ENCODE measurements at places on chromosomes 12 and 14.
A peak's percentile ranks its signal among the peaks of the same experiment; 100 is the strongest.

- no peak for DNase-seq
These were observed 57.3 kb upstream of the E2F7 start for GRCh38 chr12:77122661-77123060.

GRCh38 chr12:110860833-110861296 is 14.1 kb downstream of the CCDC63 start:
- no peak for DNase-seq

GRCh38 chr14:74840603-74841030 is 35.3 kb downstream of the PROX2 start:
- DNase-seq = no peak

DNA sequence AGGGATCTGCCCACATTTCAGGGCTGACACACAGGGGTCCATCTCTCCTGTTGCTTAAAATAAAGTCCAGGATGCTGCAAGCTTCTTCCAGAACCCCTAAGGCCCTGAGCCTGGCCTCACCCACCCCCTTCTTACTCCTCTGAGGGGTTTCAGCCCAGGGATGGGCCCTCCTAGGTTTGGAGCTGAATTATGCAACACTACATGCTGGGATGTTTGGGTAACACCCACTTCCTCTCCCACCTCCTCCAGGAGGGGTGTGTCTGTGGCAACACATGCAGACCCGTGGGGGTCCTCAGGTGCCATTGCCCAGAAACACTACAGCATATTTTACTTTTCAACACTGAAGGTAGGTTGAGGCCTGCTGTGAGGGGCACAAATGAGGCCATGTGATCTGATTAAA is 5.4 kb downstream of the FBLN5 start:
- no peak for DNase-seq

- no peak for DNase-seq
These were observed 1098.7 kb downstream of the BCL11B start for GRCh38 chr14:98173305-98173704.

DNA sequence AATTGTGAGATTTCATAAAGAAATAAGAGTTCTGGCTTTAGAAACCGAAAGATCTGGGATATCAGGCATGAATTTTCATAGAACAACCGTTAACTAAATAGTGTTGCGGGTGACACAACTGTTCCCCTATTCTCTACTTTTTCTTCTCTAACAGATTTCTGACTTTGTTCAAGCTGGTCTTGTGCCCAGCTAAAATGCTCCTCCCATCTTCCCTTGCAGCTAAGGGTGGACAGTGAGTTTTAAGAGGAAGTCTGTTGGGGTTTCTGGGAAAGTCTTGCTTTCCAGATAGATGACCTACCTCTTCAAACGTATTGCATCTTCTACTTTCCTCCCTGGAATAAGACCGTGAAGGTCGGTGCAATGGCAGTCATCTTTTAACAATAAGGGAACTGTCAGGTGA is 18.7 kb downstream of the CCDC63 start:
- no peak for DNase-seq

DNA sequence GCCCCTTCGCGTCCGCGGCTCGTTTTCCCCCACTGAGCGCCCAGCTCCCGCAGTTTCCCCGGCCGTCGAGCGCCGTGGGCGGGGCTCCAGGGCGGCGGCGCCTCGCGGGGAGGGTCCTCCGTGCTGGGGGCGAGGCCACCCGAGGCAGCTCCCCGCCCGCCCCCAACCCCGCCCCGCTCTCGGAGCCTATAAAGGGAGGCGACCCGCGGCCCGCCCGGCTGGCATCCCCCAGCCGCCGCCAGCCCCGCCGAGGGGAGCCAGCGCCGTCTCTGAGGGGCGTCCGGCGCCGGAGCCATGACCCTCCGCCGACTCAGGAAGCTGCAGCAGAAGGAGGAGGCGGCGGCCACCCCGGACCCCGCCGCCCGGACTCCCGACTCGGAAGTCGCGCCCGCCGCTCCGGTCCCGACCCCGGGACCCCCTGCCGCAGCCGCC is at the start of gene TAMALIN:
TAMALIN (plus strand) TSS at position 221 of the 432 bp plus-strand sequence; CDS start at position 295, 74 bp downstream.
- no peak for DNase-seq

DNA sequence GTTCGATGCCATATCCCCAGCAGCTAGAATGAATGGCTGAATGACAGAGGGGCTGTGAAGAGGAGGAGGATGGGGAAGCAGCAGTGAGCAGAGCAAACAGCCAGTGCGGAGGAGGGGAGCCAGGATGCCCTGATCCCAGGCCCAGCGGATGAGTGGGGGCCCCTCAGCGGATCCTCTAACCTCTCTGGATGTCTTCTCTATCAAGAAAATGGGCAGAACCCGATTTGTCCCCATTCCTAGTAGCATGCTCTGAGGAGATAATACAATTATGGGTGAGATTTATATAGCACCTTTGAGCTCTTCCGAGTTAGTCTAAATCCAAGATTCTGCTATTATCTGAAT is 30.0 kb upstream of the RPLP0 start:
- DNase-seq = no peak

- DNase-seq = peak; percentile 72
These were observed 18.6 kb upstream of the RIN3 start for GRCh38 chr14:92495027-92495426.

GRCh38 chr14:75005357-75005756 is 2.6 kb downstream of the EIF2B2 start:
- no peak for DNase-seq

- no peak for DNase-seq
These were observed 101.1 kb downstream of the C12orf75 start for GRCh38 chr12:105431537-105432100.
